ENCODE measurements at places on chromosomes 5 and 9.

- no peak for DNase-seq
Observed at GRCh38 chr9:29969856-29970647, 2396.8 kb upstream of the C9orf72 start.

DNA sequence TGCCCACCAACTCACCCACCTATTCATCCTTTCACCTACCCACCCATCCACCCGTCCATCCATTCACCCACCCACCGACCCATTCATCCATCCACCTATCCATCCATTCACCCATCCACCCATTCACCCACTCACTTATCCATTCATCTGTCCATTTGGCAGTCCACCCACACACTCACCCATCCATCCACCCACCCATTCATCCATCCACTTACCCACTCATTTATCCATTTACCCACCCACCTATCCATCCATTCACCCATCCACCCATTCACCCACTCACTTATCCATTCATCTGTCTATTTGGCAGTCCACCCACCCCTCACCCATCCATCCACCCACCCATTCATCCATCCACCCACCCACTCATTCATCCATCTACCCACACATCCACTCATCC, 278.1 kb upstream of the IRX4 start:
- no peak for DNase-seq

DNA sequence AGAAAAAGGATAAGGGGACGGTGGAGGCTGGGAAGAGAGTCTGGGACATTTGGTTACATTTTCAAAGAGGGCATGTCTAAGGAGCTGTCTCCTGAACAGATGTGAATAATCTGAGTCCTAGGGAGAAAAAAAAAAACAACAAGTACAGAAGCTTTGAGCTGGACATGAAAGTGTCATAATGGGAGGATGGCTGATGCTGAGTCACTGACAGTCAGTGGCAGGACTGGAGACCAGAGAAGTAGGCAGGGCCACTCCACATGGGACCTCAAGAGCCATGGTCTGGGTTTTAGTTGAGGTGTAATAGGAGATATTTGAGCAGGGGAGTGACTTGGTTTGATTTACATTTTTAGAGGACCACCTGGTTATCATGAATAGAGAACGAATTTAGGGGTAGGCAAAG, 70.6 kb downstream of the DPYSL3 start:
- DNase-seq: no peak

DNA sequence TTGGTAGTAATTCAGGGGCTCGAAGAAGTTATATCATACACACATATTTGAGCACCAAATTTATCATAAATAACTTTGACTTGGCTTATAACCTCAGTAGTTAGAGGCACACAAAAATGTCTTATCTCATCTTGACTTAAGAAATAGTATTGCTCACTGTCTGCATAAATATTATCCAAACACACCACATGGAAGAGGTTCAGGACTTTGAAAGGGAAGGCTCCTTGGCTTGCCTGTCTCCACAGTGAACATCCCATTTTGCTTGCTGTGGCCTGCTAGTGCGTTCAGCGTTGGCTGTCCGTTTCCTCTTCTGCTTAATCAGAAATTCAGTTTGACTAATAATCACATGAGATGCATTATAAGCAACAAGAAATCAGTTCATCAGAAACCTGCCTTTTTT, 13.9 kb downstream of the GRXCR2 start:
- DNase-seq: no peak

GRCh38 chr9:16559418-16560188, 310.9 kb downstream of the BNC2 start:
- DNase-seq: no peak

GRCh38 chr9:127368852-127369402, 28.0 kb upstream of the SLC2A8 start:
- DNase-seq: no peak

DNA sequence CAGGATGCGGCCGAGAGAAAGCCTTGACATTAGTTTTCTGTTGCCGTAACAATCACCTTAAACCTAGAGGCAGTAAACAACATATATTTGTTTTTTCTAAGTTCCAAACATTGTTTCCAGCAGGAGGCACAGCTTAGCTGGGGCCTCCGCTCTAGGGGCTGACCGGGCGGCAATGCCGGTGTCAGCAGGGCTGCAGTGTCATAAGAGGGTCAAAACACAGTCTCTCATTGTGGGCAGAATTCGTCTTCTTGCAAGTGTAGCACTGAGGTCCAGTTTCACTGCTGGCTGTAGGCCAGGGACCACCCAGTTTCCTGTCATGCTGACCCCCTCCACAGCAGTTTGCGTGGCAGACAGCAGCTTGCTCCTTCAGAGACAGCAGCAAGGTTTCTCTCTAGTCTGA, 186.2 kb downstream of the PJA2 start:
- no peak for DNase-seq

- no peak for DNase-seq
Observed at GRCh38 chr5:124550731-124551130, 195.7 kb downstream of the ZNF608 start.

DNA sequence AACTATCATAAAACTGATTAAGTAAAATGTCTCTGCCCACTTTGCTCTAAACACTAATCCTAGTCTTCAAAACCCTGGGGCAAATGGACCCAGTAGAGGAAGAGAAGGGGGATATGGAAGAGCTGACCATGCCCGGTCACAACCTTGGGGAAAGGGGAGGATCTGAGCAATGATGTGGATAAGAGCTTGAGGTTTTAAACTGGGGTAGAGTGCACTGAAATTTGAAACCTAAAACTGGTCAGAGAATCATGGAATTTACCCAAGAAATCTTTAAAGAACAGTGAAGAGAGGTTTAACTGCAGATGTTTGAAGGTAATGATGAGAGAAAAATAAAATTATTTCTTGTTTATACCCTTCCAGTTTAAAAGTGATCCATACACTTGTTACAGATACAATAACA, 110.8 kb downstream of the MRPS30 start:
- DNase-seq: no peak

DNA sequence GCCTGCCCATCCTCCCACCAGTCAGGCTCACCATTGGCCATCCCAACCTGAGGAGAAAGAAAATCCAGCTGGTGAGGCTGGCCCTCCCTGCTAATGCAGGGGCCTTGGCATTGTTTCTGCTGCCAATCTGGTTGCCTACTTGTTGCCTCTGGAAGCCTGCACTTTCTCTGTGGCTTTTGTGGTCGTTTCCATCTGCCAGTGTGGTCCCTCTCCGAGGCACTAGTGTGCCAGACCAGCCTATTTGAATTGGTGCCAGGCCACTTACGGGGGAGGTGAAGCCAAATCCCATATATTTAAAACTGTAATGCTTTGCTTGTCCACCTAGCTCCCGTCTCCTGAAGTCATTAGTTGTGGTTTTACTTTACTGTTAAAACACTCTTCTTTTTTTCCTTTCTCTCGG, 213.4 kb upstream of the ADAMTSL1 start:
- DNase-seq: no peak

GRCh38 chr9:20209391-20210340, 412.6 kb downstream of the MLLT3 start:
- DNase-seq: no peak

- DNase-seq: no peak
Observed at GRCh38 chr9:88291856-88292255, 96.4 kb upstream of the SPIN1 start.

DNA sequence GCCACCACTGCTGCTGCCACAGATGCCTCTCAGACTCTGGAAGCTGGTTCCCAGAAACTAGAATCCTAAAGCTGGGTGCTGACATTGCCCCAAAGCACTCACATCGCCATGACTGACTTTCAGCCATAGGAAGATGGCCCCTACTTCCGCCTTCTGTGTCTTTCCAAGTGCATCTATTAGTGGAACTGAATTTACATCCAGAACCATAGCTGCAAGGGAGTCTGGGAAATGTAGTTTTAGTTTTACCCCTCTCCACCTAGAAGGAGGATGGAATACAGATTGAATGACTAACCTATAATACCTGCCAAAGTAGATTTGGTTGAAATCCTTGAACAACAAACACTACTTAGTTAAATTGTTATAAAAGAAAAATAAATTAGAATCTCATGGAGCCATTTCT, 118.8 kb downstream of the RASGRF2 start:
- DNase-seq: no peak

GRCh38 chr5:29208024-29208423, 1985.5 kb upstream of the CDH6 start:
- DNase-seq: no peak

GRCh38 chr9:127162046-127162863, 39.8 kb upstream of the ANGPTL2 start:
- DNase-seq: no peak

- DNase-seq: no peak
Observed at GRCh38 chr5:178454821-178455479, 135.2 kb downstream of the COL23A1 start.

- no peak for DNase-seq
Observed at GRCh38 chr9:115739096-115739875, 414.3 kb upstream of the PAPPA start.

GRCh38 chr5:37701868-37702267, 138.0 kb downstream of the GDNF start:
- DNase-seq: no peak

GRCh38 chr5:74919487-74919886, 53.3 kb upstream of the FAM169A start:
- DNase-seq: no peak

DNA sequence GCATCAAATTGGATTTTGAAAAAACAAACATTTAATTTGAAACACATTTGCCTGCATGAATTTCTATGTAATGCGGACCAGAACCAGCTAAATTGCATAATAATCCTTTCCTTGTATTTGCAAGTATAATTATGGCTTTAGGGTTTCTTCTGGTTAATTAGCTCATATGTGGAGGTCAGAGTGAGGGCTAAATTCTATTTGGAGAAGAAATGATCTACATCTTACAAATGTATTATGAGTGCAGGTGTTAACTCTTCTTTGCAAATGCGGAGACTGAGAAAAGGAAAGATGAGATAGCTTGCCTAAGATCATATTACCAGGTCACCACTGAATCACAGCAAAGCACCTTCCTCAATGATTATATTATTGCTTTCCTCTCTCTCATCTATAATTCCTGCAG, 194.7 kb downstream of the CDH9 start:
- no peak for DNase-seq

GRCh38 chr5:32000731-32001130, 173.4 kb downstream of the GOLPH3 start:
- no peak for DNase-seq

DNA sequence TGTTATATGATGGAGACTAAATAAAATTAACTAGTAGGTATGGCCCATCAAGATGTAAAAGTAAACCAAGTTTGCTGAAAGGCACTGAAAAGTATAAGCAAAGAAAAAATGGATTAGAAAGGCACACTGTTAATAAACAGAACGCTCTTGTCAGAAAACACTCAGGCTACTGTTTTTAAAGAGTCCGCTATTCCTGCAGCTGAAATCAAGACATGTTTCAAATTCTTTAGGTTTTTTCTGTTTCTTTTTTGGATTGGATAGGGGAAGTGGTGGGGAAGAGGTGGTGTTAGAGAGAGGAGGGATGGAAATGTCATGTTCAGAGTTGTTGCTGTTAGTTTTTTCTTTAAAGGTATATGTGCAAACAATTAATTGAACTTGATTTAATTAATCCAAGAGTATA, 17.5 kb downstream of the OSTF1 start:
- DNase-seq: no peak

DNA sequence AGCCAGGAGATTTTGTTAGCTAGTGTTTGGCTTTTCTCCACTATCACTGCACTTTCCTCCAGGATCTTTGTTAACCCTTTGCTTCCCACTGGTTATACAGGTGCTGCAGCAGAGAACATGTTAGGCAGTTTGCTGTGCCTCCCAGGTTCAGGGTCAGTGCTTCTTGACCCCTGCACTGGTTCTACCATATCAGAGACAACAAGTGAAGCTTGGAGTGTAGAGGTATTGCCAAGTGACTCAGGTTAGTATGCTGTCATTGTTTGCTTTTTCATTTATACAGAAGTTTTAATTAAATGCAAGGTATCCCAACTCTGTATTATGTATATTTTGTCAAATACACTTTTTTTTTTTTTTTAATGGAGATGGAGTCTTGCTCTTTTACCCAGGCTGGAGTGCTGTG, 68.4 kb downstream of the GAPVD1 start:
- no peak for DNase-seq

DNA sequence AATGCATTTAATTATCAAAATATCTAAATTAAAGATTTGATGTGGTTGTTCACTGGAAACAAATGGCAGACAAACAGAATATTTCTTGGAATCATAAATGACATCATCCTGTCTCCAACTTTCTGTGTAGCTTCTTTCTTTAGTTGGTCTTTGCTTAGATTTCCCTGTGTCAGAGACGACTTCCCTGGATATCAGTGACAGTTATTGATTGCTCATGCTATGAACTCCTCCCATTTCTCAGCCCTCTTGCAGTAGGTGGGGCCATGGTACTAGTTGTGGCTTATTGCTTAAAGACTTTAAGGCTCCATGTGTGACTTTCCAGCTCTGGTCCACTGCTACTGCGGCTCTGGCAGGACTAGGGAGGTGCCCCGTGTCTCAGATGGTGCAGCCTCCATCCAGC, 592.6 kb downstream of the MTRR start:
- no peak for DNase-seq

GRCh38 chr9:135552698-135553171, 6.8 kb downstream of the OBP2A start:
- no peak for DNase-seq

GRCh38 chr9:76772686-76773445, 8.6 kb downstream of the PCA3 start:
- no peak for DNase-seq

DNA sequence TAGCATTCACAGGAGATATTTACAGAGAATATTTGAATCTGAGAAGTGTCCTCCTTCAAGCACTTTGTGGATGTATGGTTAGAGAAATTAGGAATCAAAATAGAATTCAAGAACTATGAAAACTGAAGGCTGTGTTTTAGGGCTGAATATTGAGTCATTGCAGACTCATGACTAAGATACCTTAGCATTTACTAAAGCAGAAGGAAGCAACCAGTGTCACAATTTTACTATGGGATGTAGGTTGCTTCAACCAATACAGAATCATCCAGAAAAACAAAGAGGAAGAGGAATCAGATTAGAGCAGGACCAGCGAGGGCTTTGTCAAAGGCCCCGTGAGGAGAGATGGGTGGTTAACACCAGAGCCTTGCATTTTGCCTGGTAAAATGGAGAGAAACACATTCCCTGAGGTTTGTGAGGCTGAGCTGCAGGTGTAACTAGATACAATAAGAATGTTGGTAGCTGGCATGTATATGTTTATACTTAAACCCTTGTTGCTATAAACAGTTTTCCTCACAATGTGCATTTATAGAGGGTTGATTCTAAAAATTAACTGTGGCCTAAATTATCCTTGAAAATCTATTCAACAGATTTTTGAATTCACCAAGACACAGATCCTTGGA, 518.1 kb downstream of the AGTPBP1 start:
- DNase-seq: no peak

GRCh38 chr9:134617836-134618162, 23.8 kb upstream of the COL5A1 start:
- DNase-seq: no peak

- DNase-seq: no peak
Observed at GRCh38 chr9:83109296-83109695, 46.4 kb upstream of the RASEF start.

GRCh38 chr5:165228184-165228583, 1722.8 kb downstream of the MAT2B start:
- no peak for DNase-seq

GRCh38 chr5:157578079-157578780, 2.7 kb upstream of the ADAM19 start:
- no peak for DNase-seq

GRCh38 chr5:39369123-39369815, 5.0 kb upstream of the C9 start:
- DNase-seq: no peak

Data from HS-27A (cell line).